NCI-H187 treated with DMSO at 0.1 percent for 48 hours (cell line): ENCODE measurements at places on chromosomes 1 and 21.

GRCh38 chr1:31055501-31055900 is 10.0 kb downstream of the PUM1 start:
- no peak for DNase-seq

- DNase-seq, result no peak
Observed at GRCh38 chr21:18917622-18918021, 514.0 kb upstream of the TMPRSS15 start.

- DNase-seq, result no peak
Observed at GRCh38 chr1:205456383-205456867, 580 bp upstream of the BLACAT1 start.

DNA sequence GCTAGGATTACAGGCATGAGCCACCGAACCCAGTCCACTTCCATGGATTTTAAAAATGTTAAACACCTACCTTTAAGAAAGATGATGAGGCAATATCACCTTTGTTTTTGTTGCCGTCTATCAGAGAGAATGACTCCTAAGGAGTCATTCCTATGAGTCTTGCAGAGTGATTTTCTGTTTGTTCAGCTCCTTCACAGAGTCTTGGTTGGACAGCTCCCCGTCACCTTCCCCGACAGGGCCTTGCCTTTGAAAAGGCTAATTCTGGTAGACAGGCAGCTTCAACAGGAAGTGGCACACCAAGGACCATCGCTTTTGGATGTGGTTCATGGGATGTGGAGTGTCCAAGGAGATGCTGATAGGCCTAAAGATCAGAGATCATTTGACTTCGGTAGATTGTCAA is 17.5 kb downstream of the ZBTB18 start:
- no peak for DNase-seq

- DNase-seq, result no peak
Observed at GRCh38 chr1:28247612-28248272, 11.6 kb upstream of the SESN2 start.
